Mesenteric fat pad (tissue), 1 donor: ENCODE measurements at places on chromosomes 12 and 14. TPM values are rescaled to one million over a fixed set of nuclear protein-coding genes. Genes with fewer than 3 reads are reported as not detected.

KRT3 gene
- total RNA-seq, result not detected

ESR2 gene
- total RNA-seq, result 0.32 TPM

ANKRD33 gene
- total RNA-seq, result not detected

MYH6 gene
- not detected for total RNA-seq

FITM1 gene
- 0.58 TPM for total RNA-seq

TTLL5 gene
- total RNA-seq, result 17.3 TPM

WIF1 gene
- total RNA-seq, result 1.8 TPM

TSPAN19 gene
- total RNA-seq, result not detected

ACTN1 gene
- 215 TPM for total RNA-seq

DNA sequence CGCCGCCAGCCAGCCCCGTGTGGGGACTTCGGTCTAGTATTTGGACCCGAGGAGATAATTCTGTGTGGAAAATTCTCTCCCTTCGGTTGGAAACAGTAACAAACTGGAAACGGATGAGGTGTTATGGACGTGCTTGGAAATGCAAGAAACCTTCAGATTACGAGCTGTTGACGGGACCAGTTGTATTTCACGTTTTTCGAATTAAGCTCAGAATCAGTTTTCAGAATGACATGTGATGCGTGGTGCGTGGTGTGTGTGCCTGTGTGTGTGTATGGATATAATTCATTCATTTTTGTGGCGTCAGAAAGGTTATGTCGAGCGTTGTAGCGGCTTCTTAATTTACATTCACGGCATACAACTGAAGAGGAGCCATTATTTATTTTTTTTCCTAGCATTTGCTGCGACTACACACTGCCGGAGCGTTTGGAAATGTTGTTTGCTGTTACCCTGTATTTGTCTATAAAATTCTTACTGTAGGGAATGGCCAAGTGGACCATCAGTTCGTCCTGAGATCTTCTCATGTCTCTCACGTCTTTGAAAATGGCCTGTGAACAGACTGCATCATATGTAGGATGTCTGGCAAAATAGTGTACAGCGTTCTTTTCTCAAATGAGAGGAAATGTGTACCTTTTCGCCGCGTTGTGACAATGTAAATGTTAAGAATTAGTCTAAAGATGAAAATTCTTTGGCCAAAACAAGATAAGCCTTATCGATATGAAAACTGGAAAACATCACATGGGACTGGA lies 1.3 kb downstream of the TRAF3 start:
- DNase-seq, result no peak

- DNase-seq, result no peak
Observed at GRCh38 chr12:120640861-120641833, 721 bp downstream of the CABP1 start.

DNA sequence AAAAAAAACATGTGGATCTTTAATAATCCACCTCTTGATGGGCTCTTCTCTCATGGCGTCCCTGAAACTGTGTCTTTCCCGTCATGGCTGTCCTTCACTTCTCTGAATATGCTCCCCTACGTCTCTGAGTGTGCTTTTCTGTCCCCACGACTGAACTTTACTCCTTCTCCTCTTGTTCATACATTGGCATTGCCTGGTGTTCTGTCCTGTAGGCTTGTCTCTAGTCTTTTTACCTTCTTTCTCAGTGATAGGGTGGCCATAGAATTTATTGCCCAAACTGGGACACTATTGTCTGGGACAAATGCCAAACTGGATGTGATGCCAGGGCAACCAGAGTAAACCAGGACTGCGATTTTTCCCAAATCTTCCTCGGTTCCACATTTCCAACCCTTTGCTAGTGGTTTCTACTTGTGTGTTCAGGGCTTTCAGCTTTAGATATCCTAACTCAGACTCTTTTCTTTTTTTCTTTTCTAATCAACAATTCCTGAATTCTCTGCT lies 202.2 kb downstream of the ATP23 start:
- no peak for DNase-seq

DNA sequence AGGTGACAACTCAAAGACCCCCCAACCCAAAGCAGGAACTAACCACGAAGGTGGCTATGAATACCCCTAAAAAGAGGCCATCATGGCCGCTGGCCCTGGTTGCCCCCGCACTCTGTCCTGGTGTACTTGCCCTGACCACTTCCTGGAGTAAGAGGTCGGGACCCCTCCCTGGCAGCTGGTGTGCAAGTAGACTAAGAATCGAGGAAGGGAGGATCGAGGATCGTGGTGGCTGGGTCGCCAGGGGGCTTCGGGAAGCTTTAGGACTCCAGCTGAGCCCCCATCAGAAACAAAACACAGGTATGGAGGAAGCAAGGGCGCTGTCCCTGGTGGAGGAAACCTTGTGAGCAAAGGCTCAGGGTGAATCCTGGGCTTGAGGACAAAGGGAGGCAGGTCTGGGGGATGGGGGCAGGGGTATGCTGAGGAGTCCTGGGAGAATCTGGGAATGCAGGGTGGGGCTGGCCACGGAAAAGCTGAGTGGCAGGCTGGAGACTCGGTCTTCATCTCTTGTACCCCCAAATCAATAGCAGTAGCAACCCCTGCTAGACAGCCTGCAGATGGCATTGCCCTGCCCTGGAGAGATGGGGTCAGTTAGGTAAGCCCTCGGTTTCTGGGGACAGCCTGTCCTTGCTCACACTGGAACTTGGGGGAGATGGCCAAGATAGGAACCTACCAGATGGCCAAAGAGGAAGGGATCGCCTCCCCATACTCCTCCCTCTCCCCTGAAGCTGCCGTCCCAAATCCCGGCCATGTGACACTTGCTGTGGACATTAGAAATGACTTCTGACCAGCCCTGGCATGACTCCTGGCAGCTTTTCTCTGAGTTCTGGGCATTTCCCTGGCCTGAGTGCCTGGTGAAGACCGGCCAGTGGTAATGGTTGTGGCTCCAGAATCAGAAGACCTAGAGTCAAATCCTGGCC lies 45.3 kb upstream of the ESRRB start:
- DNase-seq, result peak; percentile 69

- DNase-seq, result no peak
Observed at GRCh38 chr12:109292342-109292711, 16.8 kb downstream of the FOXN4 start.

DNA sequence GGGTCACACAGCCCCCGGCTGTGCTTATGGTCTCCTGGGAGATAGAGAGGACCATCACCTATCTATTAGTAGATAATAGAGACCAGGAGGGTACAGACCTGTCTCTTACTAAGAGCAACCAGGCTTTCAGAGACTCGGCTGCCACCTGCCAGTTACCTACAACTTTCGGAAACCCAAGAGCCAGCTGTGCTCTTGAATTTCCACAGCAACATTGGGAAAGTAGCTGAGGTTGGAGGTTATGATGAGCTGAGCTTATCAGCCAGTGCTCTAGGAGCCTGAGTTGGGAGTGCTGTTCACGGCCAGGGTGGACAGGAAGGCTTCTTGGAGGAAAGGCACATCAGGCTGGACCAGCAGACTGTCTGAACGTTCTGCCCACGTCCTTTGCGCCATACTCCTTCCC lies 67.6 kb downstream of the RIN3 start:
- DNase-seq, result no peak

DNA sequence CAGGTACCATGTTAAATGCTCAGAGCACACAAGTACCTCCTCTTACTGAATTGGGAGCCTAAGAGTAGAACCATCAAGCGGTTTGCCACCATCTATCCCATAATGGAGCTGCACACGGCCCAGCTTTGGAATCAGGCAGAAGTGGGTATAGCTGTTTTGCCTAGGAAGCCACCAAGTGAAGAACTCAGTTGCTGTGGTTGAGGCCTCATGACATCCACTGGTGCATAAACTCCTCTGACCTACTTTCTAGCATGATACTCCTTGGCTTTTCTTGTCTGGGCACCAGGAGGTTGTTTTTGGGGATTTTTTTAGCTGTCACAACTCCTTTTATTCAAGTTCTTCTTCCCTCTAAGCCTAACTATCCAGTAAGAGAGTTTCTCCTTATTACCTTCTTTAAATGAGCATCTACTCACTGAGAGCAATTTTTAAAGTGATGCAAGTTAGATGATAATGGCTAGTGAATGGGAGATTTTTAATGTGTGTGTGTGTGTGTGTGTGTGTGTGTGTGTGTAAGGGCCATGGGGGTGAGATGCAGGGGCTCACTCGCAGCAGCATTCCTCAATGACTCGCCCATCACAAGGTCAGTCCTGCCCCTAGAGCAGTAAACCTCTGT lies 20.9 kb upstream of the KRAS start:
- DNase-seq, result no peak

- DNase-seq, result no peak
Observed at GRCh38 chr14:33700052-33700451, 250.8 kb downstream of the EGLN3 start.

GRCh38 chr12:93274937-93275336 lies 102.8 kb upstream of the NUDT4 start:
- no peak for DNase-seq

- DNase-seq, result no peak
Observed at GRCh38 chr12:113087193-113087592, 30.7 kb downstream of the DTX1 start.

DNA sequence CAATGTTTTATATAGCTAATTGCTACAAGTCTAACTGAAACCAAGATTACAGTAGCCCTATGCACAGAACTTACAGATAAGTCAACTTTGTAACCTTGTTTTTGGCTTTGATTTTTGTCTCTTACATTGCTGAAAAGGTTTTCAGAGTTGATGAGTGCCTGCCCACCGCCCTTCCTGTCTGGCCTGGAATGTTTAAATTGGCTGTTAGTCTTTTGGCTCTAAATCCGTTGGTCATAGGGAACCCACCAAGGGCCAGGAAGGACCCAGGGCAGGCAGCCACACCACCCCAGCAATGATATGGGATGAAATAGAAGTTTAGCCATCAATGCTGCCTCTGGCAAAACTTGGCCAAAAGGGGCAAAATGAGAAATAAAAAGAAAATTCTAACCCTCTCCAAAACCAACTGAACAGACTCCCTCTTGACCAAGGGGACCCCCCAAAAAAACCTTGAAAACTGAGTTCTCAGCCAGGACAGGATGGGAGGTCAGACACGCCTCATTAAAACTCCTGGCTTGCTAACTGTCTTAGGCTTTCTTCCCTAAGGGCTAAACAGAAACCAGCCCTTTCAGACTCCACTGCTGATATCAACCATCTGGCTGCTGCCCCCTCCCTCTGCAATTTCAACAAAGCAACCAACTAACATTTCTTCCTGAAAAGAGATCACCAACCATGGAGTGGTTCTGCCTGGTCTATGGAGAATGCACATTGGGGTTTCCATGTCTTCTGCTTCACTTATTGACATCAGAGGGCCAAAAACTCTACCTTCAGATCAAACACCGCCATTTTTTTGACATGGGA lies 242.1 kb upstream of the NOS1 start:
- no peak for DNase-seq

- DNase-seq, result no peak
Observed at GRCh38 chr12:14833952-14834351, 9.4 kb downstream of the ART4 start.

GRCh38 chr12:30979371-30980259 lies 53.1 kb downstream of the TSPAN11 start:
- no peak for DNase-seq

DNA sequence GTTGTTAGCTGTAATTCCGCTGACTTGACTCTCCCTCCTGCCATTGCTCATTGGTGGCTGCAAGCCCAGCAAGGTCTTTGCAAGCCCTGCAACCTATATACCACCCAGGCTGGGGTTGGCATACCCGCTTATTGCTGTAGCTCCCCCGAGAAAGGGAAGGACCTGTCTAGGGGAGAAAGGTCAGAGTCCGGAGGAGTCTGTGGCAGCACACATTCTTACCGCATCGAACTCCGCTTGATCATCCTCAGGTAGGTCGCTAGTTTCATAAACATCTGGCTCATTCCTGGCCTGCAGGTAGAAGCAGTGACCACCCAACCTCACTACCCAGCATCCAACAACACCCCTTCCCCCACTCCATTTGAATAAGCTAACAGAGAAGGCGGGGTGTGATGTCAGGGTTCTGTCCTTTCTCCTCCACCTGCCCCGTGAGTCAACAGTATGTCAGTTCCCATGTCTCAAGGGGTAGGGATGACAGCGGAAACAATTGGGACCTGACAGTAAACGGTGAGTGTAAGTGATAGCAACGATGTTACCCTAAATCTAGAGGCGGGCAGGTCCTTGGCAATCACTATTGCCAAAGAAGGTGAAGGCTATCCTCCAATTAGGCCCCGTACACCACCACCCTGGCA lies 1.1 kb downstream of the DCTN2 start:
- no peak for DNase-seq

DNA sequence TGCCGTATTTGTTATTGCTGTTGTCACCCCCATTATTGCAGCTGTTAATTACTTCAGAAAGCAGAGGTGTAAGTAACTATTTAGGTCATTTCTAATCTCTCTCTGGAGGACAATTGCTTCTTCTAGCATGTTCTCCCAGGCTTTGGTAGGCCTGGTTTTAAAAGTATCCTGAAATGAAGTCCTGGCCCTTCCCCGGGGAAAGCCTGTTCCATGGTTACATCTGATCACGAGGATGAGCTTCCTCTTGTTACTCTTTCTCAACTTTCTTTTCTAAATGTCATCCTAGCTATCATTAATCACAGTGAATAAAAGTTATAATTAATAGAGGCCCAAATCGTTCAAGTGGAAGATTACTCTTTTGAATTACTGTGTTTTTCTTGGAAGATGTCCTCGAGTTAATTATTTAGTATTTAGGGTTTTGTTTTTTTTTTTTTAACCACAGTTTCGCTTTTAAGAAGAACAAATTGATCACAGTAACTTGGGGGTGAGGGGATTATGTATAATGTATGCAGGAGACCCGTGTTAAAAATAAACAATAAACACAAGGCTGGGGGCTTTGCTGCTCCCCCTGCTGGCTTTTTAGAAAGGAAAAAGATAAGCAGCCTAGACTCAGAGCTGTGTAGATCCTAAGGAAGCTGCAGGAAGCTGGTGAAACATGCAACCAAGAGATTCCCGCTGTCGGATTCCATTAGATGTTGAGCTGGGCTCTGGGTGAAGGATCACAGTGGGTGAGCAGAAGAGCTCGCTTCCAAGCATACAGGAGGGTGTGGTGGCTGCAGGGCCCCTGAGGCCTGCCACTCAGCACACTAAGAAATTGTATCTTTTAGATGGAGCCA lies 420.1 kb downstream of the FUT8 start:
- DNase-seq, result no peak

DNA sequence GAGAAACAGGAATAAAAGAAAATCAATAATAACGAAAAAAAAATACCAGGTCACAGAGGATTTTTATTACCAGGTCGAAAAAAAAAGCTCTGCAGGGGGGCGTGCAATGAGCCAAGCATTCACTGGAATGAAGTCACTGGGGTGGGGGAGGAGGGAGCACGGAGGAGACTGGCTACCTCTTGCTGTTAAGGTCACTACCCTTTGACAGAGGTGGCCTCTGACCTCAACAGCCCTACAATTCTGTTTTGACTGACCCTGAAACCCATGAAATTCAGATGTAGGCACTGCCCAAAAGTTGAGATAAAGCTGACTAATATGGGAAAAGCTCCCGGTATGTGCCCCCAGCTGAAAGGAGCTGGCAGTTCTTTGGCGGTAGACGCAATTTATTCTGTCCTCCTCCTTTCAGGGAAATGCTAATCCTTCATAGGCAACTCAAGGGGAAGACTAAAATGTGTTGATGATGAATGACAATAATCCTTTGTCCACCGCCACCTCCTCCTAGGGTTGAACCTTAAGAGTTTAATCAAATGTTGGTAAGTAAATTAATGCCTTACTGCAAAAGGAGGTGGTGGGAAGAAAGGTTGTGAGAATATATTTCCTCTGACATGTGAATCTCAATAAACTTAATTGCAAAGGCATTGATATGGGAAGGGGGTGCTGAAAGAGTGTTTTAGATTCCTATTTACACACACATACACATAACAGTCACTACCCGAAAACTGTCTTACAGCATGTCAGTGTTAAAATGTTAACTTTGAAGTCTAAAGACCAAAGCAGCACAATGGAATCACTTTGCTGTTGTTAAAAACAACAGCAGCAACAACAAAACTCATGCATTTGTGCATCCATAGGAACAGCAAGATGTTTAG lies 6.3 kb upstream of the RIC8B start:
- no peak for DNase-seq

GRCh38 chr14:96793547-96793946 lies 3.6 kb upstream of the VRK1 start:
- no peak for DNase-seq
